ENCODE measurements at places on chromosomes 13 and 19.
A peak's percentile ranks its signal among the peaks of the same experiment; 100 is the strongest.

DNA sequence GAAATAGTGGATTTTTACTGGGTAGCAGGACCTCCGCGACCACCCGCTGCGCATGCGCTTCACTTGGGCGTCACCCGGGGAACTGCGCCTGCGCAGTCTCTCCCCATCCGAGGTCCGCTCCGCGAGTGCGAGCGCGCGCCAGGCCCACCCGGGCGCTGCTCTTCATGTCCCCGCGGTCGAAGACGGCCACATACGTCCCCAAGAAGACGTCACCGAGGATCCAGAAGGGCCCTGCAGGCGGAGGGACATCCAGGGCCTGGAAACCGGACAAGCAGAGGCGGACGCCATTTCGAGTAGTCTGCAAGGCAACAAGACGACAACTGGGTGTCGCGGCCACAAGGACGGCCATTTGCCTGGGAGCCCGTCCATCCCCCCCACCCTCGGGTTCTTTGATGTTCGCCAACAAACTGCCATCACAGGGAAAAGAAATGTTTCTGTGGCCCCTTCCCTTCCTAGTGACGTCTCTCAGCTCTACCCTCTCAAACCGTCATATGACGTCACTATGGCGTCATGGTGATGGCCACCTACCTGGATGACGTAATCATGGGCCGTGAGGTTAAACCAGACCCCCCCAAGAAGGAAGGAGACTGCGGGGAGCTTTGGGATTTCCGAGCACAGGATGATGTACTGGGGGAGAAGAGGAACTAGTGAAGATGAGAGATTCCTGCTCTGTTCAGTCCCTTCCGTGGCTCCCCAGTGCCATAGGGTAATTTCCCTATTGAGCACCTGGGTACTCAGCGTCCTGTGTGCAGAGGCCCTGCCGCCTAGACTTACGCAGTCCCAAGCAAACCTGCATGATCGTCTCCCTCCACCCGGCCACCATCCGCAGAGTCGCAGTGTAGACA is 6.7 kb downstream of the NAPSA start:
- peak; percentile 60 for DNase-seq

- peak; percentile 92 for DNase-seq
Measured at GRCh38 chr13:49996161-49996915, 504 bp upstream of the TRIM13 start.

DNA sequence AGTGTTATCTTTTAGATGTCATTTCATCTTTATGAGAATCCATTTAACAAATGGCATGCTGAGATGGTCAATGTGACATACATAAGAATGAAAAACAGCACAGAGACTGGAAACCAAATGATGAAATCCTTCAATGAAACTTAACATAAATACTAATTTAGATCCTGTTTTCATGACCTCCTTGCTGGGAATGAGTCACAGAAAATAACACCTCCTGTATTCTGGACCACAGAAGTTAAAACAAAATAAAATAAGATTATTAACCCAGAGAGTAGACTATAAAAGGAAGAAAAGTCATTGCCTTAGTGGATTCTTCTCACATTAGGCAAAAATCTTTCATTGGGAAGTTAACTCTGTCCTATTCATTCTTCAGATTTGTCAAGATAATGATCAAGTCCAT is 1.6 kb downstream of the DIAPH3 start:
- DNase-seq: no peak

DNA sequence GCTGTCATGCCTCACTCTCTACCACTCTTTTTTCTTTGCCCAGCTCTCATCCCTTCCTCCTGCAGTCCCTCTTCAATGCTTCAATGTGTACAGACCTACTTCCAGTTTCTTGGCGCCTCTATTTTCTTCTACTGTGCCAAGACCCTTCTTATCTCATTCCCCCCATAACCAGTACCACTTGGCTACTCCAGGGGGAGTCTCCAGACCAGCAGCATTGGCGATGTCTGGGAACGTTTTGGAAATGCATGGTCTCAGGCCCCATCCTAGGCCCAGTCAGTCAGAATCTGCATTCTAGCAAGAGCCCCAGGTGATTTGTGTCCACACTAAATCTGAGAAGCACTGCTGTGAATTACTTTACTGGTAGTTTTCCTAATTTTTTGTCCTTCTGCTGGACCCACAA is 198.2 kb downstream of the SLC7A1 start:
- DNase-seq: no peak

DNA sequence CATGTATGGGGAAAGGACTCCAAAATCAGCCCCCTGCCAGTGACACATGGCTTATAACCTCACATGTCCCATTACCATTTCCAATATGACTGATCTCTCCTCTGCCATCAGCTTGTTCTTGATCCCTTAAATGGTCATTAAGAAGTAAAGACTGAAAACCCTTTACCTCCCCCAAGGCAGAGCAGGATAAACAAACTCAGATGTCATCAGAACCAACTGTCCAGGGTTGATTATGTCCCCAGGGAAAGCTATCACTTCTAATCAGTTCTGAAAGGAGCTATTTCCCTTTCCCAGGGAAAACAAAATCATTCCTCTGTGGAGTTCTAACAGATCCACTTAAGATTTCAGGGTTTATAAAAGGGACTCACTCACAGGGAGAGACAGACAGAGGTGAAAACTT is 350.9 kb downstream of the SUCLA2 start:
- DNase-seq: no peak

DNA sequence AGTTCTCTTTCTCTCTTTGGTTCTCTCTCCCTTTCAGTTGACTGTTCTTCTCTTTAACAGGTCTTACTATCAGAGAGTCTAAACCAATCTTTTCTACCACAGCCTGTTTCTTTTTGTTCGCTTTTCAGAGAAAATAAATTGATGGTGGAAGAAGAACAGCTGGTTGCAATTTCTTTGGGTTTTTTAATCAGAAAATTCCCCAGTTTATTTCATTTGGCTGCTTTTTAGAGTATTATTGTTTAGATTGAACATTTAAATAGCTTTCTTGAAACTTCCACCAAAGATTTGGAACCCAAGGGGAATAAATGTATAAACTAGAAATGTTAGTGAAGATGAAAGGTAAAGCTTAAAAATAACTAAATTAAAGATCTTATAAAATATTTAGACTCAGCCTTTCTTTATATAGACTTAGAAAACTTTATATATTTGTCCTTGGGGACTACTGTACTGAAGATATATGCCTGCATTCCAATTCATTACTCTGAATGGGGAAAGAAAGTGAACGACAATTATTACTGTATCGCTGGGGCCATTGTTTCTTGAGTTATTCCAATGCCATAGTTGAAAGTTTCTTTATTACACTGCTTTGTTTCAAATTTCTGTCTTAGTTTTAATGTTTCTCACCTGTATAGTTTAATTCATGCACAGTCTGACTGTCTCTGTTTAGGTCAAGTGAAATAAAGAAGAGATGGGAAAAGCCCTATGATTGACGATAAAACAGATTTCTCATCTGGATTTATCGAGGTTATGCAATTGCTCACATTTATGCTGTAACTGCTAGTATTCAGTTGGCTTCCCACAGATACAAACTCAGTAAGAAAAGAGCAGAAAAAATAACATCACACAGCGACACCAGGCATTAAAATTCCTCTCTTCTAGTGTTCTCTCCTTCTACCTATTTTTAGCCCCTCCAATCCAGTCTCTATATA is 169.4 kb upstream of the CSNK1A1L start:
- no peak for DNase-seq

- no peak for DNase-seq
Measured at GRCh38 chr19:42069619-42070351, at the start of gene GRIK5. TSS of gene GRIK5 (minus strand) at chr19:42070206. CDS start at chr19:42065770, 4,436 bp downstream.

- no peak for DNase-seq
Measured at GRCh38 chr13:50419331-50419865, 404.2 kb downstream of the KCNRG start.

DNA sequence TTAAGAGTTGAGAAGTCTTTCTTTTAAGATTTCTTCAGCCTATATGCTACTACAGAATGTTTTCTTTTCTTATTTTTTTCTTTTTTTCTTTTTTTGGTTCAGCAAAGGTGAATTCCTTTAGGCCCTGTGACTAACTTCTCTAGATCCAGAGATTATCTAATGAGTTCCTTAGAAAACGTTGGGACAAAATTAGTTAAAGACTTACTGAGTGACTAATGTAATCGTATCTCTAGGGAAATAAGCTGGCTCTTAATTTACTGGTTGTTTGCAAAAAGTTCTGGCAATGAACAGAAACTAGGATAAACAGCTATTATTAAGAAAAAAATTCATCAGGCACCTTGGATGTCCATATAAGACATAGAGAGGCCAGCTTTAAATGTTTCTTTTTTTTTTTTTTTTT is 30.7 kb upstream of the CSNK1A1L start:
- no peak for DNase-seq

- no peak for DNase-seq
Measured at GRCh38 chr13:50494138-50494537, 349.4 kb downstream of the DLEU7 start.

GRCh38 chr19:9155591-9155990 is 15.4 kb downstream of the ZNF317 start:
- DNase-seq: no peak

DNA sequence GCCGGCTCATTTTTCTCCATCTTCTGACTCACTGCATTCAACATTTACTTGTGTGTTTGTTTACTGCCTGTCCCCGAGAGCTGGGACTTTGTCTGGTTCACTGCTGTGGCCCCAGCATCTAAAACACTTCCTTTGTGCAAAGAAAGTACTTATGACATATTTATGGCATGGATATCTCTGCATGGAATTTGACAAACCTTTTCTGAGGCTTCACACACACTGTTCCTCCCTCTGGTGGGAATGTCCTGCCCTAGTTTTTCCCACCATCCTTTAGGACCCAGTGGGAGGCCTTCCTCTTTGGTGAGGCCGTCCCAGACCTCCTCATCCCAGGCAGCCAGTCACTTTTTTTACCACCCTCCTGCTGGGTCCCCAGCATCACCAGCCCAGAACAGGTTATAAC is 1.4 kb upstream of the SRRM5 start:
- no peak for DNase-seq

DNA sequence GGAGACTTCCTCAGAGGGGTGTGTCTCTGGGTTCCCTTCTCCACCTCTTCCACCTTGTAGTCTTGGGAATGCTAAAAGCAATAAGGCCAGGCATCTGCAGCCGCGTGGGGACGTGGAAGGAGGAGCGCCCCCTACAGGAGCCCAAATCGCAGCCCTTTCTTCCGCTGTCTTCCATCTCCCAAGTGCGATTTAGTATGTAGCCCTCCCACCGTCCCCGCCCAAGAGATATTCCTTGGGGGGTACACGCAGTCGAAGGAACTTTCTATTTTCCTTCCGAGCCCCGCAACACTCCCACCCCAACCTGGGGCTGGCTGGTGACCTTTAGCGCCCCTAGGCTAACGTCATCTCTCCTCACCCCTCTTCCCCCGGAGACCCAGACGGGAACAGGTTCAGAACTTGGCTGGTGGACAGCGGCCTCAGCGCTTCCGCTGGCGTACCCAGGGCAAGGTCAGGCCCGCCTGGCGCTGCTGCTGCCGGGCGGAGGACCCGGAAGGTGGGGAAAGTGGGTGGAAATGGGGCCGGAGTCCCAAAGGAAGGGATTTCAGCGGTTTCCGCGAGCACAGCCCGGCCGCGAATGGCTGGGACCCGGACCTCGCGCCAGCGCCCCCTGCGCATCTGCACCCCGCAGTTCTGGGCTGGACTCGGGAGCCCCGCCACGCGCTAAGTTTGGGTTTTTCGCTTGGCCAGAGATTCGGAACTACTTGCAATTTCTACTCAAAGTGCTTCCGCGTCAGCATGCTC is 2.1 kb upstream of the PCDH8 start:
- DNase-seq: peak; percentile 56

GRCh38 chr13:97231829-97232196 is 9.7 kb downstream of the MBNL2 start:
- DNase-seq: no peak

DNA sequence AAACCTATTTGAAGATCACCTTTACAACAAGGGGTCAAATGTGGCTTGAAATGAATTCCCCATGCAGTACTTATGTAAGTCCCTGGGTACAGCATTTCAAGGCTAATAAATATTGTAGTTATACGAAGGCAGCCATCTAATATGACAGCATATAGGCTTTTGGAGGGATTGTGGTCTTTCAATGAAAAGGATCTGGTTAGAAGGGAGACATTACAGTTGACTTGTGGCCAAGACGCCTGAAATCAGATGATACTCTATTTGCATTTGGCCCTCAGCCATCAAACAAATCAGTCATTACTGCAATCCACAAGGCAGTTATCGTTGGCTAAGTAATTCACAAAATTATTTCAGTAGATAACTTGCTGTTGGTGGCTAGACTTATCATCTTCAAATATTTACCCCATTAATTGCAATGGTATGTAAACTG is 242.7 kb downstream of the DCLK1 start:
- peak; percentile 34 for DNase-seq

DNA sequence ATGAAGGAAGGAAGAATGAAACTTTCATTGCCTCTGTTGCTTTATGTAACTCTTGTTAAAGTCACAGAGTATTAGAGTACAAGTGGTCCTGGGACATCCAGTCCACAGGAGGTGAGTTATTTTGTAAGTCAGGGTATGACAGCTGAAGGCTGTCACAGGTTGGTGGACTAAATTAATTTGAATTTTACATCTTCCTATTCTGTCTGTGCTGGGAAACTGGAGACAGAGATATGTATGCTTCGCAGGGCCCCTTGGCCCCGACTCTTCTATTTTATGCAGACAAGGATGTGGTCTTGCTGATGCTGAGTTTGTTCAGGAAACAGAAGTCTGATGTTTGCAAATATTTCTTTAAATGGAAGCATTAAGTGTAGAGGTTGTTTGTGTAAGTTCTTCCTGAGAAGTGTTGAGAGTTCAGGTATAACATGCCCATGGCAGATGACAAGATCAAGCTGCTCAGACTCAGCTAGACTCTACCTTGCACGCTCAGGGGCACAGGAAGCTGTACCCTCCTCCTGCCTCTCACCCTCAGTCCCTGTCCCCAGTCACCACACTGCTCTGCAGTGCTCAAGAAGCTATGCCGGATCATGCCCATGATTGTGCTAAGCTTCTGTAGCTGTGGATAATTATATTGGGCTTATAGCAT is 23.4 kb downstream of the RASL11A start:
- DNase-seq: no peak

- no peak for DNase-seq
Measured at GRCh38 chr19:2443116-2443784, 13.5 kb downstream of the LMNB2 start.

GRCh38 chr19:40585241-40585981 is 8.7 kb downstream of the SHKBP1 start:
- no peak for DNase-seq

DNA sequence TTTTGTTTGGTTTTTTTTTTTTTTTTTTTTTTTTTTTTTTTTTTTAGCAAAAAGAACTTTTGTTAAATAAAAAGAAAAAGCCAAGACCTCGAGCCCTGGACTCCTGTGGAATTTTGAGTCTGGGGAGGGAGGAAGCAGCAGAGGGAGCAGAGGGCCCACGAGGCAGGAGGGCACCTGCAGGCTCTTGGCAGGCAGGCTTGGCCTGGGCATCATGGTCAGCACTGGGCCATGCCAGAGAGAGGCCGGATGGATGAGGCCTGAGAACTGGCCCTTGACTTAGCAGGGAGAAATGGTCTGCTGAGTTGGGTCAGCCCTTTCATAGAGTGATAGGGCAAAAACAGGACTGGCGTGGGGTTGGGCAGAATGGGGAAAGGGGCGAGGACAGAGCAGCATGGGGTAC is 100.4 kb downstream of the GPR12 start:
- no peak for DNase-seq

Data from uterus (tissue), 4 donors.